ENCODE measurements at places on chromosomes 7 and 10.

DNA sequence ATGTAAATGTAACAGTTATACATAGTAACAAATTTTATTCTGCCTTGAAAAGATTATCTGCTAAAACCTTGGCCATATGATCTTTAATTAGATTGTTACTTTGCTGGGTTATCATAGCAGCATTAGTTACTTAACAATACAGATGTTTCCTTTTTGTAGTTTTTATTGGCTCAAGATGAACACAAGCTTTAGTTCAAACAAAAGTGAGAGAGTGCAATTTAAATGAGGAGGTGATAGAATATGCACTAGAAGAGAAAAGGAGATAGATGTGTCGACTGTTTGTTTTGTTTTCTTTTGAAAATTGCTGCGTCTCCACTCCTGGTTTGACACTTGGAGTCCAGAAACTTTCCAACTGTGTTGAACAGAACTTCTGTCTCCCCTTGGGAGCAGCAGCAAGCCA is 91.4 kb upstream of the CAV2 start:
- ATAC-seq, result no peak

- ATAC-seq, result no peak
Observed at GRCh38 chr10:132094581-132095234, 29.0 kb downstream of the JAKMIP3 start.

DNA sequence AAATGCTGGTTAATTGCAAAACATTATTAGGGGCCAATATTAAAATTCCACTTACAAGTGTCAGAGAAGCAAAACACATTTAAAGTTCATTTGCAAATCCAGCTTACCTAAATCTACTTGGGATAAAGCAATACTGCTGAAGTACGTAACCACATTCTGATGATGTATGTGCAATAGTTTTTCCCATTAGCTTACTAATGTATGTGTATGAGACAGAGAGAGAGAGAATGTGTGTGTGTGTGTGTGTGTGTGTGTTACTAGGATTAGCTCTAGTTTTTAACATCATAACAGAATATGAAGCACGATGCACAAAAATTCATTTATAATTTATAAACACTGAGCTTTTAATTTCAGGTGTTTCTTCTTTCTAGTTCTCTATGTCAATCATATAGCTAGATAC is 1074.2 kb upstream of the C7orf33 start:
- ATAC-seq, result no peak

DNA sequence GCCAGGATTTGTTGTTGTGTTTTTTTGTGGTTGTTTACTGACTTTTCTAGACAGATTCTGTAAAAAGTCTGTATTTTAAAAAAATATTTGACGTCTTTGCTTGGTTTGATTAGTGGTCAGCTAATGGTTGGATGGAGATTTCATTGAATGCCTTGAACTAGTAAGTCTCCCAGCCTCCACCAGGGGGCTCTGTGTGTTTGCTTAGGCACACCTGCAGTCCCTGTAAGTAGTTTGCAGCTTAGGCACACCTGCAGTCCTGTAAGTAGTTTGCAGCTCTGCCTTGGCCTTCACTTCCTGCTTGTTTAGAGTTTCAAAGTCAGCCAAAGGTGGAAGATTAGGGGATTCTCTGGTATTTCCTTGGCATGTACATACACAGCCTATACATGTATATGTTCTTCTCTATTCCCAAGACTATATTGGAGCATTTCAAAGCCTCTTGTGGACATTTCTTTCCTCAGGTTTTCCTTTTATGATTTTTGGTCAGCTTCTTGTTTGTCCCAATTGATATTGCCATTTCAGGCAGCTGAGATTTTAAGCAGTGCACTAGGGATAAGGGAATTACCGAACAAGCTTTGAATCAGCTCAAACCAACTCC is 101.6 kb downstream of the CCSER2 start:
- peak; percentile 58 for ATAC-seq

Data from stimulated activated memory B cell treated with anti-CD40 and anti-IgM and Interleukin-4, amounts not matched to agents 10 μg/mL and 1 μg/mL and 100 μg/mL, for 72 hours (primary cell).